Smooth muscle cell of the brain vasculature (primary cell): ENCODE measurements at places on chromosomes 1 and 21.

- no peak for DNase-seq
Observed at GRCh38 chr1:28458237-28459228, 47.3 kb upstream of the RCC1 start.

DNA sequence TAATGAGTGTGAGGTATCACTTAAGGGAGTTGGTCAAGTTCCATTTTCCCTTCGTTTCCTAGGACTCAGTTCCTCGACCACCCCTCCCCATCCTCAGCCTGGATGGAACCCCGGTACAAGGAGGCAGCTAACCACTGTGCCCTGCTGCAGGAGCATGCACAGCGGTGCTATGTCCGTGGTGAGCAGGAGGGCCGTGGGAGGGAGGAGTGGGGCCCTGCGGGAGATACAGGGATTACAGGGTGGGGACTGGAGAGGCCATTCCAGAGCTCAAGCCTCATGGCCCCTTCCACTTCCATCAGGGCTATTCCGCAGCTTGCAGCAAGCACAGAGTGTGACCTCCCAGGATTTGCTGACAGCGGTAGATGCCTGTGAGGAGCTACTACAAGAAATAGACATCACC, 25.8 kb downstream of the HYI start:
- DNase-seq = no peak

DNA sequence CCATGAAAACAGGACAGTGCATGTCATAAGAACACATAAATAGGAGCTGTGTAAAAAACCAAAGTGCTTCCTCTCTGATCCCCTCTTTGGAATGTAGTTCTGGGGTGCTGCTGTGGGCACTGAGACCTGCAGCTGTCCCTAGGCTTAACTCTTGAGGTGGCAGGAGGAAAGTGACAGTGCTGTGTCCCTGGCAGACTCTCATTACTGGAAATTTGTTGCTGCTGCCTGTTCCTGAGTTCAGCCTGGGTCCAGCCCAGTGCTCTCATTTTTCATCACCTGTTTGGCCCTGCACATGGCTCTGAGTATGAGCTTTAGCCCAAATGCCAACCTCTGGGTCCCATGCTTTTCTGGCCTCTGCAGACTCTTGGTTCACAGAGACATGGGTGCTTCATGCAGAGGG, 329.3 kb downstream of the DSCAM start:
- no peak for DNase-seq

GRCh38 chr1:20379075-20379474, 88.4 kb downstream of the VWA5B1 start:
- no peak for DNase-seq

DNA sequence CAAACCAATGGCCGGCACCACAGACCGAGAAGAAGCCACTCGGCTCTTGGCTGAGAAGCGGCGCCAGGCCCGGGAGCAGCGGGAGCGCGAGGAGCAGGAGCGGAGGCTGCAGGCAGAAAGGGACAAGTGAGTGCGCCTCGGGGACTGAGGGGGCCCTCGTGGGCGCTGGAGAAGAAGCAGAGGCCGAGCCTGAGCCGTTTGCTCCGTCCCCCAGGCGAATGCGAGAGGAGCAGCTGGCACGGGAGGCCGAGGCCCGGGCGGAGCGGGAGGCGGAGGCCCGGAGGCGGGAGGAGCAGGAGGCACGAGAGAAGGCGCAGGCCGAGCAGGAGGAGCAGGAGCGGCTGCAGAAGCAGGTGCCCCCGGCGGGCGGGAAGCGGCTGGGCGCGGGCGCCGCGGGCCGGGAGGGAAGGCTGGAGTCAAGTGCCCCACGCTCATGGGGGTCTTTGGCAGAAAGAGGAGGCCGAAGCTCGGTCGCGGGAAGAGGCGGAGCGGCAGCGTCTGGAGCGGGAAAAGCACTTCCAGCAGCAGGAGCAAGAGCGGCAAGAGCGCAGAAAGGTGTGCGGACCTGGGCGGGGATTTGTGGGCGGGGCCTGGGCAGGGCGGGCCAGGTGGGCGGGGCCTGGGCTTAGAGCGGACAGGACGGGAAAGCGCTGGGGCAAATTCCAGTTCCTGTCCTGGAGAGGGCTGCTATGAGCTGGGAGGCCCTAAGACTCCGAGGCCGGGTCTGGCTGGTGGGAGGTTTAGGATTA, 22.7 kb downstream of the MAP7D1 start:
- no peak for DNase-seq

- DNase-seq = no peak
Observed at GRCh38 chr21:23694390-23694789, 1912.9 kb downstream of the MRPL39 start.

GRCh38 chr1:181817091-181817490, 244.4 kb downstream of the ZNF648 start:
- DNase-seq = no peak
